GM23248 (cell line): ENCODE measurements at places on chromosomes 6 and 20. TPM values are rescaled to one million over a fixed set of nuclear protein-coding genes. Genes with fewer than 3 reads are reported as not detected.

The MAP7 gene
- 0.76 and 1.9 TPM in 2 replicates for total RNA-seq

The PRR18 gene
- not detected in 2 replicates for total RNA-seq

The COL20A1 gene
- total RNA-seq, result not detected in 2 replicates

The TOX2 gene
- 0.97 and 4.3 TPM in 2 replicates for total RNA-seq

The TNFRSF21 gene
- total RNA-seq, result 2.9 and 3.9 TPM in 2 replicates

The AVP gene
- total RNA-seq, result not detected in 2 replicates

The NKAIN4 gene
- not detected in 2 replicates for total RNA-seq

The BPI gene
- total RNA-seq, result not detected in 2 replicates

The NEDD9 gene
- 4.2 and 4.3 TPM in 2 replicates for total RNA-seq

GRCh38 chr6:135496800-135497411 is 634 bp downstream of the AHI1 start:
- H3K27ac ChIP-seq, result peak overlapping the region; percentile 99
- H3K27me3 ChIP-seq, result no peaks in the 10 kb centered on the region
- peaks cover 18% of the 10 kb centered on the region for H3K4me1 ChIP-seq
- no peaks in the 10 kb centered on the region for H3K36me3 ChIP-seq

DNA sequence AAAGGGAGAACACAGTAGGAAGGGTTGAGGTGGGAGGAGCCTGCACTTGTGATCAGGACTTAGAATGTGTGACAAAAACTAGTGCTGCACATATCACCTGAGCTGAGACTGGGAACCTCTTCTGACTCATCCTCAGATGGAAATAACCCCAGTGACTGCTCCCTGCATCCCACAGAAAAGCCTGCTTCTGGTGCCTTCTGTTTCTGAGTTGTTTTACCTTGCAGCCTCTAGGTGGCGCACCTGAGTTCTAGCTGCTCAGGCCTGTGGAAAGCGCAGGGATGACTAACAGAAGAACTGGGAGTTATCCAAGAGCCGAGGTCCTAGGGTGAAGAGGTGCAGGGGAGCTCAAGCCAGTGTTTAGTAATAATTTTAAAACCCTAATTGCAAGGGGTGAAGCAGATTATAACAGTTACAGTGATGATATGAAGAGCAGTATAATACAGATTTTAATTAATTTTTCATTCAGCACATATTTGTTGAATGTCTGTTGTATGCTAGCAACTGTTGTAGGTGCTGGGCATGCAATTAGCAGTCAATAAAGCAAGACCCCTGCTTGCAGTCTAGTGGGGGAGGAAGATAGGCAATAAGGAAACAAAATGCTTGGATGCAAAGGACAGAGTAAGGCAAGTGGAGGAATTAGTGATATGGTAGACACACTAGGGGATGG is 302.5 kb downstream of the DHX35 start:
- no peak overlapping the region for H3K4me3 ChIP-seq
- H3K4me1 ChIP-seq, result no peaks in the 10 kb centered on the region
- peak; percentile 89 for DNase-seq
- H3K27me3 ChIP-seq, result no peaks in the 10 kb centered on the region
- no peak overlapping the region for H3K27ac ChIP-seq

- no peak overlapping the region for H3K27ac ChIP-seq
- H3K4me1 ChIP-seq, result peaks cover 12% of the 10 kb centered on the region
- DNase-seq, result peak; percentile 66
- H3K4me3 ChIP-seq, result no peak overlapping the region
- no peaks in the 10 kb centered on the region for H3K36me3 ChIP-seq
Observed at GRCh38 chr20:51700809-51701285, 67.3 kb downstream of the ATP9A start.

DNA sequence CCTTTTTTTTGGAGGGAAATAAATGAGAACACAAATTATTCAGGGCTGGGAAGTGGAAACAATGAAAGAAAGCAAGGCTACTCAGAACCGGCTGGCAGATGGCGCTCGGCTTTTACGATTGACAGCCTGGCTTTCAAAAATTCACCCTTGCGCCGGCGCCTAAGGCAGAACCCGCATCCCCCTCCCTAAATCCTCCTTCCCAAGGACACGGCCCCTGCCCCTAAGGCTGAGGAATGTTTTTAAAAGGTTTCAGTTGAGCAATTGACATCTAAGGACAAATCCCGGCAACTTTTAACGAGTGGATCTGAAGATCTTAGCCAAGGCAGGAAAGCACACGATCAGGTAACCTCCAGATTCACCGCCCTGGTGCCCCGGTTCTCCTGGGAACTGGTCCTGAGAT is 16.3 kb downstream of the GNAS start:
- no peaks in the 10 kb centered on the region for H3K36me3 ChIP-seq
- peaks cover 10% of the 10 kb centered on the region for H3K4me1 ChIP-seq
- DNase-seq, result no peak

- DNase-seq, result no peak
- H3K4me3 ChIP-seq, result no peak overlapping the region
- no peak overlapping the region for H3K27ac ChIP-seq
- no peaks in the 10 kb centered on the region for H3K4me1 ChIP-seq
- H3K36me3 ChIP-seq, result no peaks in the 10 kb centered on the region
Observed at GRCh38 chr20:42419814-42420532, 769.7 kb downstream of the PTPRT start.

- H3K27ac ChIP-seq, result no peak overlapping the region
- DNase-seq, result no peak
- H3K27me3 ChIP-seq, result no peaks in the 10 kb centered on the region
- no peak overlapping the region for H3K4me3 ChIP-seq
- no peaks in the 10 kb centered on the region for H3K36me3 ChIP-seq
- no peaks in the 10 kb centered on the region for H3K4me1 ChIP-seq
Observed at GRCh38 chr20:48754292-48754691, 73.5 kb downstream of the PREX1 start.

GRCh38 chr6:22833191-22833590 is 263.8 kb downstream of the HDGFL1 start:
- no peaks in the 10 kb centered on the region for H3K27me3 ChIP-seq
- peaks cover 6% of the 10 kb centered on the region for H3K4me1 ChIP-seq
- no peak overlapping the region for H3K4me3 ChIP-seq
- H3K36me3 ChIP-seq, result no peaks in the 10 kb centered on the region
- DNase-seq, result no peak

DNA sequence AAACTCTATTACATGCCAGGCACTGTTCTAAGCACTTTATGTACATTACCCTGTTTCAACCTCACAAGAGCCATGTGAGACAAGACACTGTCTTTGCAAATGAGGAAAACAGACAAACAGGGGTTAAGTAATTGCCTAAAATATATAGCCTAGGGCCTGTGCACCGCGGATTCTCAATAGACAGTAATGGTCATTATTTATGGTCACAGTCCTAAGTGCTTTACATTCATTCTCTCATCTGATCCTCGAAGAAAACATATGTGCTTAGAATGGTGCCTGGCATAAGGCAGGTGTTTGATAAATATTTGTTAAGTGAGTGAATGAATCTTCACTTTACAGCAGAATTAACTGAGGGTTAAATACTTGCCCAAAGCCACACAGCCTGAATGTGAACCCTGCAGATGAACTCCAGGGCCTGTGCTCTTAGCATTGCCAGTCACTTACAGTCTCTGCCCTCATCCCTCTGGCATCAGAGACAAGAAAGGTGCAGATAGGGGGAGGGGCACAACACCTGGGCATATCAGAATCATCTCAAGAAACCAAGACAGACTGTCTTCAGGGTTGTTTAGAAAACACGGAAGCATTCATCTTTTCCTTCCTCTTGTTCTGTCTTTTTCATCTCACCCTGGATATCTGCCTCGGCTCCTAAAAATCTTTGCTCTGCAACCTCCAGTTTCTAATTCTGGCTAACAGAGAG is 92.8 kb upstream of the SASH1 start:
- DNase-seq, result no peak
- H3K4me1 ChIP-seq, result peaks cover 14% of the 10 kb centered on the region
- H3K4me3 ChIP-seq, result no peak overlapping the region
- no peaks in the 10 kb centered on the region for H3K36me3 ChIP-seq
- H3K27ac ChIP-seq, result no peak overlapping the region

- peaks cover 36% of the 10 kb centered on the region for H3K4me1 ChIP-seq
- no peak for DNase-seq
- peaks cover 6% of the 10 kb centered on the region; the same call in 1 of the 2 replicates for H3K36me3 ChIP-seq
Observed at GRCh38 chr6:106186714-106187113, 100.6 kb downstream of the PRDM1 start.

GRCh38 chr6:86355271-86355670 is 582.1 kb upstream of the HTR1E start:
- no peak for DNase-seq
- H3K4me1 ChIP-seq, result no peaks in the 10 kb centered on the region
- no peaks in the 10 kb centered on the region for H3K36me3 ChIP-seq
- no peaks in the 10 kb centered on the region for H3K27me3 ChIP-seq
- H3K27ac ChIP-seq, result no peak overlapping the region
- H3K4me3 ChIP-seq, result no peak overlapping the region

DNA sequence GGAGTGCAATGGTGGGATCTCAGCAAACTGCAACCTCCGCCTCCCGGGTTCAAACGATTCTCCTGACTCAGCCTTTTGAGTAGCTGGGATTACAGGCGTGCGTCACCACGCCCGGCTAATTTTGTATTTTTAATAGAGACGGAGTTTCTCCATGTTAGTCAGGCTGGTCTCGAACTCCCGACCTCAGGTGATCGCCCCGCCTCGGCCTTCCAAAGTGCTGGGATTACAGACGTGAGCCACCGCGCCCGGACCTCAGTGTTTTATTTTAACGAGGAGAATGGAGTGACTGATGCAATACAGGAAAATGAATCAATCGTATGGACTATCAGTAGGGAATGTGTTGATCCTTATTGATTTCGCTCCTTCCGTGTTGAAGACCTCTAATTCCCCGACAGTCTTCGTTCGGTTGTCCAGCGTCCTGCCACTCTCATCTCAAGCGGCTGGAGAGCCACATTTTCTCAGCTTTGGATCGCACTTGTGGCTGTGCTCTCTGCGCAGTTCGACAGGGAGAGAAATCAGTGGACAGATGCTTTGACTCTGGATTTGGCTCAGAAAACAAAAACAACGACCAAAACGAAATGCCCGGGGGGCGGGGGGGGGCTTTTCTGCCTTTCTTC is 166.2 kb downstream of the TRIM27 start:
- no peak overlapping the region for H3K27ac ChIP-seq
- H3K4me3 ChIP-seq, result no peak overlapping the region
- no peaks in the 10 kb centered on the region for H3K36me3 ChIP-seq
- 0 out of 2 replicates have a peak, but pooled peaks cover 5% of the 10 kb centered on the region for H3K27me3 ChIP-seq
- no peaks in the 10 kb centered on the region for H3K4me1 ChIP-seq
- DNase-seq, result no peak

DNA sequence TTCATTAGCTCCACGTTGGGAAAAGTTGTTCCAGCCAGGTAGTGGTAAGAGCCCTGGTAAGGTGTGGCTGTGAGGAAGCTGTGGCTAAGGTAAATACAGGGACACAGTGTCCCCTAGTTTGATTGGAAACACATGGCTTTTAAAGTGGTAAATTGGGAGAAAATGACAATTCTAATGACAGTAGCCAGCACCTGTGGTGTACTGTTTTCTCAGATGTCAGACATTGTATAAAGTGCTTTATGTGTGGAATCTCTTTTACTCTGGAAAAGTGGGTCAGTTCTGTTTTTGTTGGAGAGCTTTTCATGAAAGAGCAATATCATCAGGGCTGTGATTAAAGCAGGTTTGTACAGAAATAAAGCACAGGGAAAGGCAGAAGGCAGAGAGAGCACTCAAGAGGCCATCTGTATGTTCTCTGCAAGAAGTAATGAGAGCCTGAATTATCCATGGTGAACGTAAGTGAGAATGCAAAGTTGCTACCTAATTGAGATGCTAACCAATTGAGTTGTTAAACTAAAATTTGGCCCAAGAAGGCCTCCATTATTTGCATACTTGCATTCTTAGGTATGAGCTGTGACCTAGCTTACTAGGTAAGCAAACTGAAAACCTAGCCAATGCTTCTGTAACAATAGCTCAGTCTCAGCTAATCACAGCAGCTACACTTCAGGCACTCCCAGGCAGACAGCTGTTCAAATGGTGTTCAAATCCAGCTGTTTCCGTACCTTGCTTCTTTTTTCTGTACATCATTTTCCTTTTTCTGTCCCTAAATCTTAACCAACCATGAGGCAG is 28.2 kb downstream of the MRAP2 start:
- H3K4me3 ChIP-seq, result no peak overlapping the region
- H3K36me3 ChIP-seq, result no peaks in the 10 kb centered on the region
- H3K27me3 ChIP-seq, result no peaks in the 10 kb centered on the region
- no peak overlapping the region for H3K27ac ChIP-seq

DNA sequence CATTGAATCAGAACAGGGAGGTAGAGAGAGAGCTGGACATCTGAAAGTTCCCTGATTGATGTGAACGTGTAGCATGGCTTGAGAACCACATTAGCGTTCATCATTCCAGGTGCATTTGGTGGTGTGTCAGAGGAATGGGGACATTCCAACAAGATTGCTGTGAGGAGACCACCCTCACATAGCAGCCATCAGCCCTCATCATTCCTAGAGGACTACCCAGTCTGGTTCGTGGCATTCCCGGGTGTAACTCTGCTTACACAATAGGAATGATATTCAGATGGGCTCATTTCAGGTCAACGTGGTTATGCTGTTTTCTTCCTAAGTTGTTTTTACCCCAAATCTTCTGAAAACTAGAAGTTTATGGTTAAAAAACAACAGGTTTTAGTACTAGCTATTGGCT is 62.2 kb upstream of the KLHL31 start:
- DNase-seq, result peak; percentile 59
- H3K27ac ChIP-seq, result no peak overlapping the region
- H3K4me3 ChIP-seq, result no peak overlapping the region
- H3K27me3 ChIP-seq, result no peaks in the 10 kb centered on the region
- peaks cover 14% of the 10 kb centered on the region for H3K4me1 ChIP-seq
- no peaks in the 10 kb centered on the region for H3K36me3 ChIP-seq

- no peaks in the 10 kb centered on the region for H3K36me3 ChIP-seq
- H3K4me1 ChIP-seq, result peaks cover 18% of the 10 kb centered on the region
- peak overlapping the region; percentile 85 for H3K4me3 ChIP-seq
- H3K27ac ChIP-seq, result no peak overlapping the region
Observed at GRCh38 chr6:119348748-119349360, 707 bp downstream of the MAN1A1 start.

DNA sequence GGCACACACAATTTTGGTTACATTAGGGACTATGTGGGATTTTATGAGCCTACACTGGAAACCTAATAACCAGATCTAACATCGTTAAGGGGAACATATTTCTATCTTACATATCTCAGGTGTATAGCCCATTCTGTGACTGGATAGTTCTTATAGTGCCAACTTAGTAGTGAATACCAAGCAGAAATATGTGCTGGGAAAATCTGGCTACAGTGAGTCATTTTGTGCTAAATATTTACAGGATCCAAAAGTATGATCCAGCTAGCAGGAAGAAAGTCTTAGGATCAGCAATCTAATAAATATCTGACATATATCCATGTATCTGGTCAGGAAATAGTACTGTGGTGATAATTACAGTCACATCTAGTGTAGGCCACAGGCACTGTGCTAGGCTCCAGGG is 94.6 kb upstream of the INSM1 start:
- no peaks in the 10 kb centered on the region for H3K36me3 ChIP-seq
- H3K27me3 ChIP-seq, result no peaks in the 10 kb centered on the region; the same call in 1 of the 2 replicates
- no peak overlapping the region for H3K4me3 ChIP-seq
- peak; percentile 29 for DNase-seq
- no peak overlapping the region for H3K27ac ChIP-seq
- no peaks in the 10 kb centered on the region for H3K4me1 ChIP-seq

DNA sequence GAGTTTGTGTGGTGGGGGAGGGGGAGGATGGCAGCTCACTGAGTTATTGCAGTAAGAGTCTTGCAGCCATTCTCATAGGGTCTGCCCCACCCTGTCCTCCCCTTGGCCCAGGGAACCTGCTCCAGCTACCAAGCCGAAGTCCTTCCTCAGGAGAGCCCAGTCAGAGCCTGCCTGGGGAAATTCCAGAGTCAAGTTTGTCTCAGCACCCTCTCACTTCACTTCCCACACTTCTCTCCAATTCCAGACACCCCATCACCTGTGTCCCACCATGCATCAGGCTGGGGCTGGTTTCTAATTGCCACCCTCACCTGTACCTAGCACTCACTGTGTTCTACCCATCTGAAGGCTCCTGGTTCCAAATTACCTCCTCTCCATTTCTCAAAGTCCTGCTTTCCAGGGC is 10.3 kb upstream of the SLC22A16 start:
- no peak for DNase-seq
- H3K27ac ChIP-seq, result no peak overlapping the region
- peaks cover 5% of the 10 kb centered on the region; the same call in 1 of the 2 replicates for H3K4me1 ChIP-seq
- H3K36me3 ChIP-seq, result no peaks in the 10 kb centered on the region
